CD4-positive, alpha-beta T cell treated with Interleukin-21 for 1 hour (primary cell): ENCODE measurements at places on chromosomes 16 and 17.

- no peak for DNase-seq
These were observed 49.8 kb upstream of the ACSF3 start for GRCh38 chr16:89043636-89044417.

- DNase-seq: no peak
These were observed 96.7 kb downstream of the GNAO1 start for GRCh38 chr16:56288019-56288418.

- no peak for DNase-seq
These were observed 99.1 kb upstream of the RBBP6 start for GRCh38 chr16:24440306-24440705.

GRCh38 chr17:77618731-77619130 lies 339.8 kb upstream of the TNRC6C start:
- no peak for DNase-seq

- DNase-seq: no peak
These were observed 2.1 kb upstream of the CDK5RAP3 start for GRCh38 chr17:47968836-47969235.
